ENCODE measurements at places on chromosomes 5 and 9.

- no peak for DNase-seq
Measured at GRCh38 chr5:6567068-6567467, 65.8 kb downstream of the NSUN2 start.

GRCh38 chr9:98495530-98495929, 213.2 kb downstream of the GABBR2 start:
- no peak for DNase-seq

DNA sequence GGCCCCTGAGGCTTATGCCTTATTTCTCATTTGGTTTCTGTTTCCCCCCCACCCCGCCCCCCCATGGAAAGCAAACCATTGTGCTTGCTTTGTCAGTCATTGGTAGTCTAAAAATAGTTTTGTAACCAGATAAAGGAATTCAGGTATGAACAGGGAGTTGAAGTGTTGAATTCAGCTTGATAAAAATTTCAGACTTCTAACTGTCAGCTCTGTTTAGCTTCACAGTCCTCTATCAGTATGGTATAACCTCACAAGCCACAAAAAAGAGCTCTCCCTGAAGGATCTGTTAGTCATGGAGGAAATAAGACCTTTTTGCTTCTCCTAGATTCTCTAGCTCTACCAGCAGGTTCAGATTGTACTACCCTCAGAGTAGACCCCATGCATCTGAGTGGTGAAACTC, 378.1 kb downstream of the TMEM38B start:
- no peak for DNase-seq

DNA sequence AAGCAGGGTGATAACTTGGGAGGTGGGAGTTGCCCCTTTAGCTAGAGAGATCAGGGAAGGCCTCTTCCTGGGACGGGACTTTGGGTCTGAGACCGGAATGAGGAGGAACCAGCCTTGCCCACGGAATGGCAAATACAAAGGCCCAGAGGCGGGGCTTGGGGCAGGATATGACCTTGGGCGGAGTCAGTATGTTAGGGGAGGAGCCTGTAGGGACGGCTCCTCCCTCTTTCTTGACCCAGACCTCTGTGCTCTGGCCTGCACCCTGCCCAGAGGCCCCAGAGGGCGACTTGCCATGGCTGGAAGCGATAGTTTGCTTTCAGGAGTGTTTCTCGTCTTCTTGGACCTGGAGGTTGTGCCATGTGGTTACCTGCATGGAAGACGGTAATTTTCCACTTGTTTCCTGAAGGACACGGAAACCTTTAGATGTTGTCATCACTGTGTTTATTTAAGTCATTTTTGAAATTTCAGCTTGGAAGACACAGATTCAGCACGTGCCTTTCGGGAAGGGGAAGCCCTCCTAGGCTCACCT, 85.6 kb downstream of the DAB2IP start:
- no peak for DNase-seq

DNA sequence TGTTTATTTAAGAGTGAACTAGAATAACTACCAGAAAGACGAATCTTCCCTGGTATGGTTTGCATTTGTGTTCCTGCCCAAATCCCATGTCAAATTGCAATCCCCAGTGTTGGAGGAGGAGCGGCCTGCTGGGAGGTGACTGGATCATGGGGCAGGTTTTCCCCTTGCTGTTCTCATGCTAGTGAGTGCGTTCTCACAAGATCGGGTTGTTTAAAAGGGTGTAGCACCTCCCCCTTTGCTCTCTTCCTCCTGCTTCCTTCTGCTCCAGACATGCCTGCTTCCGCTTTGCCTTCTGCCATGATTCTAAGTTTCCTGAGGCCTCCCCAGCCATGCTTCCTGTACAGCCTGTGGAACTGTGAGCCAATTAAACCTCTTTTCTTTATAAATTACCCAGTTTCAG, 210.3 kb upstream of the TBC1D2 start:
- DNase-seq, result no peak

DNA sequence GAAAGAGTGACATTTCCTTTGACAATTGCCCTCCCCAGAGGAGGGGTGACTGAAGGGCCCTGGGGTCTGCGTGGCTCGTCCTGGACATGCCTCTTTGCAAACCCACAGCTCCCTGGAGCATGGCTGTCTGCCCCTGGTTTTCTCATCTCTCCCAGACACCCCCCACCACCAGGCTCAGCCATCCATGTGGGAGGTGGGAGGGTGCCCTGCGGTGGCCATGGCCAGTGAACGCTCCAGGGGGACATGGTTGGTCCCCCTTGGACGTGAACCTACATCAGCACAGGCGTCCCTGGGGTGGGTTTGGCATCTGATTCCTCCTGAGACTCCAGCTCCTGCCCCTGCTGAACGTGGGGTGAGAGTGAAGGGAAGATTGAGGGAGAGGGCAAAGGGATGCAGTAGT, 67.7 kb upstream of the LMX1B start:
- no peak for DNase-seq

- DNase-seq, result no peak
Measured at GRCh38 chr5:38755181-38755580, 90.6 kb upstream of the OSMR start.

- no peak for DNase-seq
Measured at GRCh38 chr5:74148321-74148720, 492.2 kb downstream of the ENC1 start.

DNA sequence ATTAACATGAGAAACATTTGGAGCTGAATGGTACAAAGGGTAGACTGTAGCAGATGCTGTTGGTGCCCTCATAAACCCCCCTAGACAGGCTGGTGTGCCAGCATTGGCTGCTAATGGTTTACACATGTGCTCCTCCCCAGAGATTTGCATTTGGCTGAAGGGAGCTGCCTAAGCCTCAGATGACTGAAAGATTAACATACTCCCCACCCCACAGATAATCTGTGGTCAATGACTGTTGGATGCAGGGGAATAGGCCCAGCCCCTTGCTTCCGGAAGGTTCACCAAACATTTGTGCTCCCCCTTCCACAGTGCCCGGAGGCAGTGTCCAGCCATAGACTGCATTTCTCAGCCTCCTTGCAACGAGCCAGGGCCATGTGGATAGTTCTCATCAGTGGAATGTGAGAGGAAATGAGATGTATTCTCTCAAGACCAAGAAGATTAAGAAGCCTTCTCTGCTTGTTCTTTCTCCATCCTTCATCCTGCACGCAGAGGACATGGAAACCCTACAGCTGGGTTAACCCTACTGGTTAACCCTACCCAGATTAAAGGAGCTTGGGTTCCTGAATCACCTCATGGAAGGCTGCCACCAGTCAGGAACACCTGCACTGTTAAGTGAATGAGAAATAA, 79.6 kb downstream of the PHAX start:
- DNase-seq, result no peak

DNA sequence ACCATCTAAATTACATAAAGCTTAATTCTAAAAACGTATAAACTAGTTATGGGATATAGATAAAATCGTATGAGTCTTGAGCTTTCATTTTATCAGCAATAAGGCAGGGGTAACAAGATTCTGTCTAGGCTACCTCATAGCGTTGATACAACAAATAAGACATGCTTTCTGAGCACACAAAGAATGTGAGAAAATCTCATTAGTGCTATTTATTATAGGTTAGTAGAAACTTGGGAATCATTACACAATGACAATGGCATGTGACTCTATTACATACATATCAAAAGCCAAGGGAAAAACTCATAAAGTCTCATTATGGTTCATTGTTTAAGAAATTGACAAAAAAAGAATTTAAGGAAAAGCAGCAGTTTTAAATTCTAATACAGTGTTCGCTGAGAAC, 448.6 kb downstream of the PLK2 start:
- DNase-seq, result no peak

- no peak for DNase-seq
Measured at GRCh38 chr9:135023088-135023785, 64.2 kb upstream of the OLFM1 start.

DNA sequence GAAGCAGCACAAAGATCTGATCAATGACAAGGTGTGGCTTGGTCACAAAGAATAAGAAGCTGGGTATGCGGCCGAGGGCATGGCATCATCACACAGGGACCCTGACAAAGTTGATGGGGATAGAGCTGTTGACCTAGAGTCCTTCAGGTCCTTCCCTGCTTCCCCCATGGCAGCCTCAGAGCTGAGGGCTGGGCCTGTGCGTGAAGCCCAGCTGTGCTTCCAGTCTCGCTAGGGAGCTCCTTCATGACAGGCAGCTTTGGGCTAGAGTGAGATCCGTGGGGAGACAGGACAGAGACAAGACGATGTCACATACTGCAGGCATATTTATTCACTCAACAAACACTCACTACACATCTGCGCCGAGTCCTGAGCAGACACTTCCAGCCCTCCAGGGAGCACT, 56.4 kb upstream of the NEURL1B start:
- DNase-seq, result no peak

DNA sequence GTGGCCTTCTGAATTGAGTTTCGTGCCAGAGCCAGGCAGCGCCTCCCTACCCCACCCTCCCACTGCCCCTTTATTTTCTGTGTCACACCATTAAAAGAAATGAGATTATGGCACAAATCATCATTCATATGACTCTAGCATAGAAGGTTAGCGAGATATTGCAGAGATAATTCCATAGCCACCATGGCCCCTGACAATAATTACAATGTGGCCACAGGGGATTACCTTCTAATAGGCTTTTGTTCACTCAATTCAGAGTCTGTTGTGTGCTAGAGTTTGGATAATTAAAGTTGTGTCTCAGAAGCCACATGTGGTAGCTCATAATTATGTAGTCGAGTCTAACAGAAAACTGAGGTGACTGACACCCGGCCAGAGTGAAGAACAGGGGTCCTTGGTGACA, 428.1 kb downstream of the ARHGEF28 start:
- DNase-seq, result no peak

GRCh38 chr5:115583474-115583873, 18.8 kb downstream of the TICAM2 start:
- DNase-seq, result no peak
